Foreskin keratinocyte (primary cell): ENCODE measurements at places on chromosomes 1 and 21. TPM values are rescaled to one million over a fixed set of nuclear protein-coding genes. Genes with fewer than 3 reads are reported as not detected.

DNA sequence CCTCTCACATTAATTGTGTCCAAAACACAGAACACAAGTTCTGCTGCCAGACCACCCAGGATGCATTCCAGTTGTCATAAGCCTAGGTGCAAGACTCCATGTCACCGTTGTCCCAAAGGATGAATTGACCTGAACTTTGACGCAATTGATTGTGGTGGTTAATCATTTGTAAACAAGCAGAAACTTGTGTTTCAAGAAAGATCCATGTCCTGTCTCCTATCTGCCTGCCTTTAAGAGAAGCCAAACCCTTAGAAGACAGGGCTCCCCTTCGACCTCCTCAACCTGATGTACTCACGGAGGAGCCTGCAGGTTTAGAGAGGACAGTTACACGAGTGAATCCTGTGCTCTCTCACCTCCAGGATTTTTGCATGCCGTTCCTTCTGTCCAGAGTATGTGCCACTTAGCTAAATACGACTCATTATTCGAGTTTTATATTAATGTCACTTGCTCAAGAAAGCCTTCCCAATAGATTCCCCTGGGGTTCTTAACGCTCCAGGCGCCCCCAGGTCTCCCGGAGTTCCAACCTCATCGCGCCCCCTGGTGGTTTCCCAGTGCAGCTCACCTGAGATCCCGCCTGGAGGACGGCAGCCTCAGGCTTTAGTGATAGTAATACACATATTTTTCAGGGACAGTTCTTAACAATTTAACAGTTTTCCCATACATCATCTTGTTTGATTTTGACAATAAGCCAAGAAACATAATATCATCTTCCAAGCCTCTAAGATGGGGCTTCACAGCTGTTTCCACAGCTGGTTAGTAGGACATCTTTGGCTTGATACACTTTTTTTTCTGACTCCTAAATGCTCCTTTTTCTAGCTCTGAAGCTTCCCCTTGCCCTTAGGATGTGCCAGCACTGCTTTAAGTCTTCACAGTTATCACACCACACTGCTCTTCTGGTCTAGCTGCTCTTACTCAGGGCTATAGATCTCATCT lies 2.4 kb upstream of the C8B start:
- DNase-seq, result no peak

Gene MTARC2
- total RNA-seq, result 1.3 and 1.5 TPM in 2 replicates

- DNase-seq, result no peak
These were observed 6.9 kb upstream of the GPR153 start for GRCh38 chr1:6267686-6268322.

DNA sequence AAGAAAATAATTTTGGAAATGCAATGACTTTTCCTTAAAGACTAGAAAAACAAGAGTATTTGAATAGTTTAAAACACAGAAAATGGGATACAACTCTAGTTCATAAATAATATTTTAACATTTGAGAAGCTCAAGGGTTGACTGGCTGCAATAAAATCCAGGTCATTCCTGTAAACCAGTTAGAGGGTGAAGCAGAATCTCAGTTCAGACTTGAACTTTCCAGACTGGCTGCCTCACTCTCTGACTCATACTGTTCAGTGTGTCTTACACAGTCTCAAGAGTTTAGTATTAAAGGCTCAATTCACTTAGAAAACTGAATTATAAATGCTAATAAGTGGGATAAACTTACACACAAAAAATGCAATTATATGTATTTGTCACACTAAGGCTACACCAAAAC lies 89.9 kb downstream of the RAVER2 start:
- DNase-seq, result peak; percentile 64

- DNase-seq, result no peak
These were observed 2.4 kb upstream of the TARS2 start for GRCh38 chr1:150484861-150485260.

DNA sequence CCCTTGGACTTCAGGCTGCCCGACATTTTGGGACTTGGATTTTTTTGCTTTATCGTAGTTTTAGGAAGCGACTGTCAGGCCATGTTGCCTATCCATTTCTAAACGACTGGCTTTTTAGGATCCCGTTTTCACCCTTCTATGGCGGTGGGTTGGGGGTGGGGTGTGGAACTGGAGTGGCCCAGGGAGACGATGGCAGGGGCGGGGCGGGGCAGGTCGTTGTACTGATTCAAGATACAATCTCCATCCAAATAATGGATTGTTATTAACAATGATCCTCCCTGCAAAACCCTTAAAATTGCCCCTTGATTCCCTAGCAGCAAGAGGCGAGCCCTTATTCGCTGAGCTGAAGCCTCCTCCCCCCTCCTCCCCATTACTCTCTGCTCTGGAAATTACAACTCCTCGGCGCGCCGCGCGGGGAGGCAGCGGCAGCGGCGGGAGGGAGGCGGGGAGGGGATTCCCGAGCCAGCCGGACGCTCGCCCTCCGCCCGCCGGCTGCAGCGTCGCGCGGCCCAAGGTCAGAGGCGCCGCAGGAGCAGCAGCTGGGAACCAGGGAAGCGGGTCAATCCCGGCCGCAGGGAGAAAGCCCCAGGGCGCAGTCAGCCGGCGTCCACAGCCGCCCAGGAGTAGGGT lies at the start of gene TRIM67:
Gene TRIM67, plus strand, starts transcription at position 392 of the 630 bp plus-strand sequence. CDS start 912 bp downstream, outside the sequence.
- no peak for DNase-seq

- DNase-seq, result peak; percentile 26
These were observed 8.4 kb downstream of the ANKRD45 start for GRCh38 chr1:173661271-173661670.

Gene CFHR1
- total RNA-seq, result not detected in 2 replicates

Gene AGMAT
- 1.1 TPM in 2 replicates for total RNA-seq

Gene RGS1
- not detected in 2 replicates for total RNA-seq

DNA sequence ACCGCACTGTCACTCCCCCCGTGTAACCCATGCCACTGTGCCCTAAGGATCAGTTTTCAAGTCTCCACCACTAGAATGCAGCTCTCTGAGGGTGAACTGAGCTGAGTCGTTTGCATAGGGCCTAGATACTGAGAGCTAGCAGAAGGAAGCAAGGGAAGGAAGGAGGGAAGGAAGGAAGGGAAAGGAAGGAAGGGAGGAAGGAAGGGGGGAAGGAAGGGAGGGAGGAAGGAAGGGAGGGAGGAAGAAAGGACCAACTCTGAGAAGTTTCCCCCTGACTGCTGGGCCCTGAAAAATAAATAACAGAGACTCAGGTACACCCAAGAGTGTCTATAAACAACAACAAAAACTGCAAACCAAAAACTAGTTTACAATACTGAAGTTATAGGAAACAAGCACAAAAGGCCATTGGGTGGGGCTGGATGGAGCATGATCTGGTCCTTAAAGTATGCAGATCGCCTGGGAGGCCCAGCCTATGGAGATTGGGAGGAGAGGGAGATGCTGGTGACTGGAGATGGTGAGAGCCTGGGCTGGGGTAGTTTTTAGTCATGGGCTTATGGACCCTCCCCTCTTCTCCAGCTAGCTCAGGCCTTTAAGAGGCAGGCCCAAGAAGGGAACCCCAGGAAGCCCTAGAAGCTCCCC lies 1.7 kb upstream of the MRPS15 start:
- DNase-seq, result no peak

Gene ALX3
- not detected in 2 replicates for total RNA-seq

- no peak for DNase-seq
These were observed 90.4 kb downstream of the SLC45A1 start for GRCh38 chr1:8408151-8408839.

DNA sequence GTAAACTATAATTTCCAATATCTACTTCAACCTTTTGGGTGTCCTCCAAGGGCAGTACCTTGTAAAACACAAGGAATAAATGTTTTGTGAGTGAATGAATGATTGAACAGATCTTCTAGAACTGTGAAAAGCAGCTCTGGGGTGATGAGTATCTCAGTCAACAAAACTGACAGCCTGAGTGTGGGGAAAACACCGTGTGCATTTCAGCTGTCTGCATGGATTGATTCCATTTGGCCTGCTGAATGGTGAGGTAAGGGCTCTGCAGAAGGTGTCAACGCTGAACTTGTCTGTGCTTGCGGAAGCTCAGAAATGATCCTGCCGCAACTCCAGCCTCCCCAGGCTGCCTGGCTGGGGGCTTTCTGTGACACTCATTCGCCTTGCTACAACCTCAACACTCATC lies 7.4 kb upstream of the AGMAT start:
- peak; percentile 49 for DNase-seq

DNA sequence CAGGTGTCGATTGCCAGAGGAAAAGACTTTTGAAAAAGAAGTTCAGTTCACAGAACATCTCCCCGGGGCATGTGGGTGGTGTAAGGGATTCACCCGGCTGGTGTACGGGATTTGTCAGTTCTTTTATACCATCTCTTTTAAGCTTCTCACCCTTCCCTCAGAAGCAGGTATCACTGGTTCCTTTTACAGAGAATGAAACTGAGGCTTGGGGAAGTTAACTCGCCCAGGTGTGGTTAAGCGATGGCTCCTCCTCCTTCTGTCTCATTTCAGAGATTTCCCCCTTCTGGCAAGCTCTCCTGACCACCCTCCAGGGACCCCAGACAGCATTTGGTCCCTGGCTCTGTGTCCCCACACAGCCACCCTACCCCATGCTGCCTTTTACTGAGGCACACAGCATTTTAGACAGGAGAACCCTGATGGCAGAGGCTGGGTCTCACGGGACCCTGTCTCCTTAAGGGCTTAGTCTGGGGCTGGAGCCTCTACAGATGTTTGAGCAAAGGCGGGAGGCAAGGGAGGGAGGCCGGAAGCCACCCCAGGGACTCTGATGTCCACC lies 2.8 kb upstream of the ECE1 start:
- no peak for DNase-seq

DNA sequence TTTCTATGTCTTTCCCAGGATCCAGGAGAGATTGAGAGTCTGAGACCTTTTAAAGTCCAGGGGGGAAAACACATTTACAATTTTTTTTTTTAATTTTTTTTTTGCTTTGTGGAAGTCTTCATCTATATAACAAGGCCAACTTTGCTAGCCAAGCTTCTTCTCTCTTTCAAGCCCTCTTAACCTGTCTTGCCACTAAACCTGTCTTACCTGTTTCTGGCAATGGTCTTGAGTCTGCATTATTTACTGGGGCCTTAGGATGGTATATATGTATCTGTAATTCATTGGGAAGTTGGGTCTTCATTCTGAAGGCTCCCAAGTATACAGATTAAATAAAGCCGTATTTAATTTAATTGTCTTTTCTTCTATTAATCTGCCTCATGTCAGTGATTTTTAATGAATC lies 750.9 kb upstream of the B3GALT2 start:
- DNase-seq, result no peak

DNA sequence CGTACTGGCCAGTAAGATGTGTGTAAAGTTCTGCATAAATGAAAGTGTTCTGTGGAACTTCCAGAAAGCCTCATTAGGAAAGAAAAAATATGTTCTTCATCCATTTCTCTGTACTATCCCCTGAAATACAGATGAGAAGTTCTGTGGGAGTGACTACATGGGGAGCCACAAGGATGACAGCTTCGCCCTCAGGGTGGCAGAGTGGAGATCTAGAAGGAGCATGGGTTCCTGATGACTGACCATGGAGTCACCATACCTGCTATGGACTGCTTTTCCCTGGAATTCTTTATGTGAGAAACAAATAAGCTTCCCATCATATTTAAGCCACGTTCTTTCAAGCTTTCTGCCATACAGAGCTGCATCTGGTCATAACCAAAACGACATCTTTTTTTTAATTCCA lies 113.9 kb upstream of the RGS1 start:
- peak; percentile 52 for DNase-seq

DNA sequence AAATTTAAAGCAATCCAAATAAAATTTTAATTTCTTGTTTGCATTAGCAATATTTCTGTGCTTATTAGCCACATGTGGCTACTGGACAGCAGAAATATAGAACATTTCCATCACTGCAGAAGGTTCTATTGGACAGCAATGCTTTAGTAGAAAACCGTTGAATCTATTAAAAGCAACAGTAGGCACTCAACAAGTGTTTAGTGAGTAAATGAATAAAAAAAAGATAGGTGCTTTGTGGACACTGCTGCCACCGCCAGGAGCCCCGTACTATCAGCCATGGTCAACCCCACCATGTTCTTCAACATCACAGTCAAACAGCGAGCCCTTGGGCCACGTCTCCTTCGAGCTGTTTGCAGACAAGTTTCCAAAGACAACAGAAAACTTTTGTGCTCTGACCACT lies 74.5 kb upstream of the MUTYH start:
- no peak for DNase-seq

GRCh38 chr21:24023402-24023801 lies 1583.9 kb downstream of the MRPL39 start:
- no peak for DNase-seq

GRCh38 chr1:24186711-24186992 lies 437 bp downstream of the IFNLR1 start:
- no peak for DNase-seq

DNA sequence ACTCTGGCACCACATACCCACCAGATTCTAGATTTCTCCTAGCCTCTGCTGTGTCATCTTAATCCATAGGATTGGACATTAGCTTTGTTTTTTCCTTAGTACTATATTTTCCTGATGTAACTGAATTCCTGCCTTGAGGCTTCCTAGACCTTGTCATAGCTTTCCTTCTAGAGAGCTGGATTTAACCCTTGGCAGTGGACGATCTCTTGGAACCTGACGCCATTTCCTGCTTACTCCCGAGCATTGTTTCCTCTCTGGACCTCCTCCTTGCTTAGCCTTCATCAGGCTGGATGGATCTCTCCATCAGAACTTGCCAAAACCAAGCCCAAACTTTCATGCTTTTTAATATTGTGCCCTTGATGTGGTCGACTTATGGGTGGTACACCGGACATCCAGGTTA lies 1.5 kb downstream of the APOBEC4 start:
- DNase-seq, result no peak

Gene KCNJ9
- not detected in 2 replicates for total RNA-seq
